ENCODE measurements at places on chromosomes 4 and X.

DNA sequence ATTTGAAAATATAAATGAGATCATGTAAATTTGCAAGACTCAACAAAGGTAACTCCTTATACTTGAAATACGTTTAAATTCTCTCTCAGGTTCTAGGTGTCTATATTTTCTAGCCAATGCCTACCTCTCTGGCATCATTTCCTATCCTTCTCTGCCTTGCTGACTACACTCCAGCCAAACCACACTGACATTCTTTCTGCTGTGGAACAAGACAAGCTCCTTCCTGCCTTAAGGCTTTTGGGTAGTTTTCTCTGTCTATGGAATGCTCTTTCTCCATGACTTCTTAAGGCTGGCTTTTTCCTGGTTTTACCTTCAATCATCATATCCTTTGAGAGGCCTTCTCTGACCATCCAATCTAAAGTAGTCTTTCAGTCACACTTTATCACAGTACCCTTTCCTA is 201.0 kb downstream of the SPRY1 start:
- DNase-seq = no peak

DNA sequence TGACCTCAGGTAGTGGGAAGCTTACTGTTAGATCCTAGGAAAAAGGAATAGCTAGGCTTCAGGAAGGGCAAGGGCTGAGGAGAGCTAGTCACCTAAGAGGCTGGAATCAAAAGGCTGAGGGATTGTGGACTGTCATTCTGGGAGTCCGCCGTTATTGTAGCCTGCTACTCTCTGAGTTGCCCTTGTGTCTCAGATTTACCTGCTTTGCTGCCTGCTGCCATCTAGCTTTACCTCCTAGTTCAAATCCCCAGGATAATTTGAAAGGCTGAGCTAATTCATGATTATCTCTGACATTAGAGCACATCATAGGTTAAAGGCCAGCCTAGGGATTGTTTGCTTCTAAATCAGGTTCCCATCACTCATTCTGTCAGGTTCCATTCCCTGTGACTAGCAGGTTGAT is 120.2 kb downstream of the FHIP1A start:
- DNase-seq = no peak

GRCh38 chrX:21975812-21976211 is 35.3 kb downstream of the SMS start:
- DNase-seq = no peak

DNA sequence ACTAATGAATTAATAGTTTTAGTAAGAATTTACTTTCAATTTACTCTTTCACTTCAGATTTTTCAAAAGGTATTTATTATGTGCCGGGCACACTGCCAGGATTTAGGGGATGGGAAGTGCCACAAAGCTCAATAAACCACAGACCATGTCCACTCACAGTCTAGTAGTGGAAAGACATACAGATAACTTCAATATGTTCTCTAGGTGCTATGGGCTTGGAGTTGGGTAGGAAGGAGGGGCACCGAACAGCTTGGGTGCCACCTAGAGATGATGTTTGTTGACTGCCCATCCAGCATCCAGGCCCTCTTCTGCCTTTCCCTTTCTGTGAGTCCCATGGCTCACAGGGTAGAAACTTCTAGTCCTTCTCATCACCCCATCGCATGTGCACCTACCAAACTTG is 17.8 kb downstream of the MFAP3L start:
- DNase-seq = no peak

DNA sequence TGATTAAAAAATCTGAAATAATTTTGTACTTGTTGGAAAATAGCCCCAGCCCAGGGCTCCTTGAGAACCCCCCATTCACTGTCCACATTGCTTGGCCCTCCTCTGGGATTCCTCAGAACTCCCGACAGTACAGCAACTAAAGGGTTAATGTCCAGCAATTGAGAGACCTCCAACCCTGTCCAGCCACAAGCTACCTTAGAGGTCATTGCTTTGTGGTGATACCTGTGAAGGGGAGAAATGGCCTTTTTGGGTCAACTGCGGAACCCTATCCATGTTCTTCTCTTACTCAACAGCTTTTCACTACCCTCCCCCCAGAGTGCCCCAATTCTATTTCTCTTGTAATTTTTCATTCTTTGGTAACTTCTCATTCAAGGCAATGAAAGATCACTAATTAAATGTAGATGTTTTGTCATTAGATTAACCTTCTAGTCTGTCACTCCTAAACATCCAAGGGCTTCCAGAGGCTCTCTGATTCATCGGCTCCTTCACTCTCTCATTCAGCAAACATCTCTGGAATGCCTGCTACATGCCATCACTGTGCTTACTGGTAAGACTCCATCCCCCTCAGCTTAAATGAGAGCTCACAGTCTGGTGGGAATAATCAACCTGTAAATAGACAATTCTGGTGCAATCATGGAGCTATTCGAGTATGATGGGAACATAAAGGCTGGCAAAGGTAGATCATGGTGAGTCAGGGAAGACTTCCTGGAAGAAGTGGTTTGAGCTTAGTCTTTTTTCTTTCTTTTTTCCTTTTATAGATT is 241.4 kb upstream of the PGRMC2 start:
- DNase-seq = no peak

GRCh38 chr4:89001647-89002445 is 55.1 kb downstream of the FAM13A start:
- DNase-seq = no peak

DNA sequence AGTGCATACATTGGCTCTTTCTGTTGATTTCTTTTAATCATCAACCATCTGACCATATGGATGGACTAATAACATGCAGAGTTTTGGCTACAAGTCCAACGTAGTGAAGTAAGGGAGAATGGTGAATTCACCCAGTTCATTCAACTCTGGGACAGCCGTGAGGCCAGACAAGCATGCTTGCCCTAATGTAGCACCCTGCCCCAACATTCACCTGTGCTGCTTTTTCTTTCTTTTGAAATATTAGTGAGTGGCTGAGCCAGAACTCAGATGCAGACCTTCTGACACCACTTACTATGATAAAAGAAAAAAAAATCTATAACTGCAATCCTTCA is 17.5 kb downstream of the ARSJ start:
- DNase-seq = no peak

- DNase-seq = no peak
Measured at GRCh38 chr4:123555233-123555806, 158.7 kb downstream of the SPRY1 start.

DNA sequence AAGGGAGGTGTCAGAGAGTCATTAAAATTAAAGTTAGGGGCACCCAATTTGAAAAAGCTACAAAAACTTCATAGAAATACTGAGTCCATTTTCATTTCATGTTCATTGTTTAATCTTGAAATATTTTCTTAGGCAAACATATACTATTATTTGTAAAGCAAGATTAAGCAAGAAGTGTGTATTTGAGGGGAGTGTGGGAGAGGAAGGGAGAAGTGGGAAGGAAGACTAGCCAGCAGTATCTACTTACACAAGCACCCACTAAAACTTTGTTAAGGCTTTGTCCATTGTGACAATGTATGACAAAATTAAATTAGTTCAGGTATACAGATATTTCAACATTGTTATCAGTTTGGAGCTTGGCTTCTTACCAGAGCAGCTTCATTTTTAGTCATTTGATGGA is 222.9 kb downstream of the ARHGAP24 start:
- DNase-seq = no peak

GRCh38 chrX:121579016-121579760 is 531.8 kb downstream of the GLUD2 start:
- no peak for DNase-seq

- DNase-seq = no peak
Measured at GRCh38 chr4:24768604-24769003, 26.8 kb upstream of the SOD3 start.

DNA sequence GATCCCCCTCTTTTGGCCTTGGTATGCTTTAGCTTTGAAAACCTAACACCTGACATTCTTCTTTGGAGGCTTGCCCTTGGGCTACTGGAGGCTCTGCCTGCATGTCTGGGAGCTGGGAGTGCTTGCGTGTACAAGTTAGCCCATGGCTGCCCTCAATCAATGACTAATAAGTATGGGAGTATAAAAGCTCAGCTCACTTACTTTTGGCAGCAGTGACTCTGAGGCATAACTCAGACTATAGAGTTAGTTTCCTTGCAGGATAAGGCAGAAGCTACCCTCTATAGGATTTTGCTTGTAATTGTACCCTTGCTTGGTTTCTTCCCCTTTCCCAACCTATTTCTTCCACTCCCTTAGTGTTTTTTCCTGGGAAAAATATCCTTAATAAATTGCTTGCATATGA is 247.9 kb downstream of the PPP1R2C start:
- no peak for DNase-seq

- no peak for DNase-seq
Measured at GRCh38 chrX:150610043-150610442, 41.6 kb downstream of the MTM1 start.

GRCh38 chr4:122000849-122001248 is 49.0 kb upstream of the TRPC3 start:
- DNase-seq = no peak

DNA sequence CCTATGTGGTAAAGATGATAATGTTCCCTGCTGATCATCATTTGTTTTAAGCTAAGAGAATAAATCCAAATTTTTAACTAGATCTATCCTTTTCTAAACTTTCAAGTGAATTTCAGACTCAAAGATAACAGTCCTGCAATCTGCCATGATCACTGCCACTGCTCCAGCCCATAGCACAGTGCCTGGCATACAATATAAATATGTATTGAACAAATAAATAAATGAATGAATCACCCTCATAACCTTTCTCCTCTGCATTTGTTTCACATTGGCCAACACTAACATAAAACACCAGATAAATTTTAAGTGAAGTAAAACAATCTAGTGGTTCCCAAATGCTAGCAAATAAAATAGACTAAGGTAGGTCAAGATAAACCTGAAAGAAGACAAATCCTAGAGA is 439.0 kb downstream of the GPM6A start:
- no peak for DNase-seq

- DNase-seq = no peak
Measured at GRCh38 chrX:123550829-123551228, 182.0 kb downstream of the THOC2 start.

- DNase-seq = no peak
Measured at GRCh38 chr4:53919535-53919934, 144.9 kb downstream of the CHIC2 start.

- DNase-seq = peak; percentile 38
Measured at GRCh38 chr4:123599920-123600810, 203.6 kb downstream of the SPRY1 start.

DNA sequence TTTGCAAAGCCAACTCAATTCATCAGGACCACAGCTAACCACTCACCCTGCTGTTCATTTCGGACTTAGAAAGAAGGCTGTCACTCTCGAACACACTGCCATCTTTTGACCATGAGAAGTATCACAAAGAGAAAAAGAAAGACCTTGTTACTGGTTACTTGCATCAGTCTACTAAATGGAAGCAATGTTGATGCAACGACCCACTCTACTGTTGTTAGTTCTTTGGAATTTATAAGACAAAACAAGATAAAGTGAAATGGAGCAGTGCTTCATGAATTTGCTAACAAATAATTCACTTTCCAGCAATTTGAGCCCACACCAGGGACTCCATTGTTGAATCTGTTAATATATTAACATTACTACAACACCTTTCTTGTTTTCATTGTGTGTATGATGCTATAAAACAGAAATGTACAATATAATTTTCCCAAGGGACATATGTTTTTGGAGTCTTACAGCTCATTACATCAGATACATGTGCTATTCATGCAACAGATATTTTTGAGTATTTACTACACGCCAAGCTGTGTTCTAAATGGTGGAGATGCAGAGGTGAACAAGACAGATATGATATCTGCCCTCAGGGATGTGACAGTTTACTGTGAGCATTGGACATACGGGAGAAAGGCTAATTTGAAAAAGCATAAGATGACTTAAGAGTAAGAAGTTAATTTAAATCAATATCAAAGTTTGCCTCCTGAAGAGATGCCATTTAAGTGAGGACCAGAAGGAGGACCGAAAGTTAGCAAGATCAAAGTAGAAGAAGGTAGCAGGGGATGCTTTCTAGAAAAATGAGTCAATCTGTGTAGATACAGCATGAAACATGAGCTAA is 87.2 kb downstream of the AREG start:
- DNase-seq = no peak

GRCh38 chr4:123526511-123526910 is 129.9 kb downstream of the SPRY1 start:
- DNase-seq = no peak

- DNase-seq = no peak
Measured at GRCh38 chr4:56342746-56343145, 44.5 kb downstream of the AASDH start.

DNA sequence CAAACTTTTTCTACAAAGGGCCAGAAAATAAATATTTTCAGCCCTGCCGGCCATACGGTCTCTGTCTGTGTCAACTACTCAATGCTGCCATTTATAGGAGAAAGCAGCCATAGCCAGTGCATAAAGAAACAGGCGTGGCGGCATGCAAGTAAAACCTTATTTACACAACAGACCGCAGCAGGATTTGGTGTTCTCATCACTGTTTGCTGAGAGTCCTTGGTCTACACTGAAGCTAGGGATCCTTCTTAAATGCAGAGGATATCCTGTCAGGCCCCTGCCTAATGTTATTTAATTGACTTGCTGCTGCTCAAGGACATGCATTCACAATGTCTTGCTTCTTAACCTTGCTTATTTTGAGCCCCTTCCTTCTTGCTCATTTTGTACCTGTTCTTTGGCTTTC is 54.7 kb downstream of the CPE start:
- DNase-seq = no peak

DNA sequence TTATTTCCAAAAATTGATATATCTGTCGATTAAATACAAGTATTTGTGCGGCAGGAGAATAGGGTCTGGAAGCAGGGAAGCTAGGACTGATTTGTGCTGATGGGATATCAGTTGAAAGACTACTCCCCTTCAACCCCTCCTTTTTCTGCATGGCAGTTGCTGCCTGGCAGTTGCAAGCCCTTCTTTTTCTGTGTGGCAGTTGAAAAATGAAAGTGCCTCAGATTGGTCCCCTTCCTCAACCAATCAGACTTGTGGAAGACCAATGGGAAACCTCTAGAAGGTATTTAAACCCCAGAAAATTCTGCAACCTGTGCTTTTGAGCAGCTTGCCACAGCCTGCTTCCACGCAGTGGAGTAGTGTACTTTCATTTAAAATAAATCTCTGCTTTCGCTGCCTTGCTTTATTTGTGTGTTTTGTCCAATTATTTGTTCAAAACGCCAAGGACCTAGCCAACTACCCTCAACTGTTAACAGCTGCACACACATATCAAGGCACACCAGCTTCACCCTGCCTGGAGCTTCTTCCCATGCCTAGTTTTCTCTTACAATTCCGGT is 1.5 kb upstream of the TMA16 start:
- DNase-seq = no peak

GRCh38 chr4:150938417-150938816 is 76.7 kb downstream of the LRBA start:
- DNase-seq = no peak

Measured in effector memory CD4-positive, alpha-beta T cell (primary cell).